ENCODE measurements at places on chromosomes 7 and 10.

DNA sequence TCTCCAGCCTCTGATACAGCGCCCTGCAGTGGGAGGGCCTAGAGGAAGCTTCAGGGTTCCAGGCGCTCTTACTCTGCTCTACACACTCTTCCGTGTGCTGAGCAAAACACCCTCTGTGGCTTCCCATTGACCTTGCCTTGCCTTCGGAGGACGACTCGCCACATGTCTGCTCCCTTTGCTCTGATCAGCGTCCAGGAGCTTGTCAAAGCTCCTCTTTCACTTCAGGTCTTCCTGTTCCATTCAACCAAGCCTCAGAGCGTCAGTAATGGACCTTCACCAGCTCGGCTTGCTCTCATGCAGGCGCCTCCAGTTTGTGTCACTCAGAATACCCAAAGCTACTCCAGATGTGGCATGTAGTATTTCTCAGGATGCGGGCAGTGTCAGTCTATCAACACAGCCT is 173.9 kb downstream of the ARID5B start:
- no peak for DNase-seq

DNA sequence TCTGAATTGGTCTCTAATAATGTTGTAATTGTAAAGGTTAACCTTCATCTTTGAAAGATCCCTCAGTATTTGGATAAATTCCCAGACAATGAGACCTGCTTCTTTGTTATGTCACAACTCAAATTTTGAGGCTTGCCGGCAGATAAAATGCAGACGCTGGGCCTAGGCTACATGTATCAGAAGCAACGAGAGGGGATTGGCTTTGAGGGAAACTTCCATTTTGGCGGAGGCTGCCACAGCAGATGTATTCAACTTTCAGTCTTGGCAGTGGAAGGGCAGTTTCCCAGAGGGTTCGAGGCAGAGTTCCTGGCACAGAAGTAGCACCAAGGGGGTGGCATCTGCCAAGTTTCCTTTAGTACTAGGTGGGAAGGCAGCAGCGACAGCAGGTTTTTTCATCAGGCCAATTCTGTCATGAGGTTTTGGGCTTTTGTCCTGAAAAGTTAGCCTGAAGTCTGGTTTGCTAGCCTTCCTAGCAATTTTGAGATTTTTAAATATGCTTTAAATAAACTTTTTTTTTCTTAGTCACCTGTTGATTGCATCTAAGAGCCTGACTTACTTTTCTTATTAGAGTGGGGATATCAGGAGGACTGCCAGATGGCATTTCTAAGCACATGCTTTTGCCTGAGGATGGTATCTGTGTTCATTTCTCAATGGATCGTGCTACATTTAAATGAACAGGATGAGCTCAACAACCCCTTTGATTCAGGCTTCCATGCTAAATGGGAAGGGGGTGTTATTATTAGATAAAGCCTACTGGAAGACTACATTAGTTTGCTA is 89.5 kb upstream of the FAM3C start:
- DNase-seq: no peak

DNA sequence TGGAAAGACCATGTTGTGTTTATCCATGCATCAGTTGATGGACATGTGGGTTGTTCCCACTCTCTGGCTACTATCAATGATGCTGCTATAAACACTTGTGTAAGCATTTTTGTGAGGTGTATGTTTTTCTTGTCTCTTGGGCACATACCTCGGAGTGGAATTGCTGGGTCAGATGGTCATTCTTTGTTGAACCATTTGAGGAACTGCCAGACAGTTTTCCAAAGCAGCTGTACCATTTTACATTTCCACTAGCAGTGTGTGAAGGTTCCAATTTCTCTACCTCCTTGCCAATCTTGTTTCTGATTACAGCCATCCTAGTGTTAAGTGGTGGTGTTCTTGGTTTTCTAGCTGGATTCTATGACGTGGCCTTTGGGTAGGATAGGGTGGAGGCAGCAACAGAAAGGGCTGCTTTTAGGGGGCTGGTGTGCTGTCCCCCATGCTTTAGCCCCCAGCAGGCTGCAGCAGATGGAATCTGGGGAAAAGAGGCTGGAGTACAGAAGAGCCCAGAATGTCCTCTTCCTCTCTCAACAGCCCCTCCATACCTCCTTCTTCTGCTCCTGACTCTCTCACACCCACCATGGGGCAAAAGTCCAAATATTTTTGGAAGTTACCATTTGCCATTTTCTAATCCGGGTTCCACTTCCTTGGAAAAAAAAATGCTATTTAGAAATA is 352.7 kb downstream of the FRMD4A start:
- DNase-seq: no peak

DNA sequence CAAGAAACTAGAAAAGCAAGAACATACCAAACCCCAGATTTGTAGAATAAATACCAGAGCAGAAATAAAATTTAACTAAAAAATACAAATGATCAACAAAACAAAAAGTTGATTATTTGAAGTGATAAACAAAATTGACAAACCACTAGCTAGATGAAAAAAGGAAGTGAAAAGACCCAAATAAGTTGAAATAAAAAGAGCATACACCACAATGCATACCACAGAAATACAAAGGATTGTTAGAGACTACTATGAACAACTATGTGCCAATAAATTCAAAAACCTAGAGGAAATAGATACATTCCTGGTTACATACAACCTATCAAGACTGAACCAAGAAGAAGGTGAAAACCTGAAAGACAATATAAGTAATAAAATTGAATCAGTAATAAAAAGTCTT is 333.4 kb downstream of the SH2D4B start:
- no peak for DNase-seq

- no peak for DNase-seq
These were observed 54.5 kb downstream of the ORC5 start for GRCh38 chr7:104153287-104153686.

GRCh38 chr7:67487316-67487715 is 490.7 kb downstream of the TYW1 start:
- no peak for DNase-seq

DNA sequence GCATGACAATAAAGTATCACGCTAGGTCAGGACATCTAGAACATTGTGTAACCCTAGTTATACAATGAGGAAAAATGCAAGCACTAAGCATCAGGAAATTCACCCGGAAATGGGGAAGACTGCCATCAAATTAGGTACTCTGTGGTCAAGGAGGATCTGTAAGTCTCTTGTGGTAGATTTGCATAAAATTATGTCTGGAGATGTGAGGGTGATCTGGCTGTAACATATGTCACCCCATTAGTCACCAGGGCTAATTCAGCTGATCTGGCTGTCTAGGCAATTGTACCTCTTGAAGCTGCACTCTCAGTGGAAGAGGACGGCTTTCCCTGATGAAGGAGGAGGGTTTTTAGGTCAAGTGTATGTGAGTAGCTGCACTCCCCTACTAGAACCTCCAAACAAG is 14.8 kb downstream of the AKR1D1 start:
- DNase-seq: no peak

DNA sequence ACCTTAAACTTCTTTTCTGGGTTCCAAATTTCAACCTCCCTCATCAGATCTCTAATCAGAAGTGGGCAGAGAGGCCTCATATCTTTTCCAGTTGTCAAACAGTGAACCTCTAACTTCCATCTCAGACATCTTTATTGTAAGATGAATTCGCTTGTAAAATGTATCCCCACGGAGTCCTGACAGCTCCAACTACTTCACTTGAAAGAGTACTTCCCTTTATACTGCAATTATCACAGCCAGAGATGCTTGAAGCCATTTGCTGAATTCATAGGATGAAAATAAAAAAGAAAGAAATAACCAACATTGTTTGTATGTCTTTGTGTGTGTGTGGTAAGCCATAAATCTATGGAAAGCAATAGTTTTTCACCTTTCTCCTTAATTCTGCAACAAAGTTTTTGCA is 175.2 kb downstream of the GRM3 start:
- DNase-seq: no peak
